ENCODE measurements at places on chromosomes 11 and 22. TPM values are rescaled to one million over a fixed set of nuclear protein-coding genes. Genes with fewer than 3 reads are reported as not detected.

The HEPN1 gene
- total RNA-seq = not detected

The OR8K1 gene
- not detected for total RNA-seq

The RASGRP2 gene
- total RNA-seq = not detected

The NCF4 gene
- not detected for total RNA-seq

The ELP4 gene
- total RNA-seq = 4.3 TPM

The TMEM45B gene
- not detected for total RNA-seq

The PLET1 gene
- total RNA-seq = not detected

The PANX3 gene
- not detected for total RNA-seq

The APOL1 gene
- total RNA-seq = 29.4 TPM

- peak; percentile 60 for DNase-seq
Observed at GRCh38 chr11:111942829-111943228, 5.7 kb downstream of the DIXDC1 start.

DNA sequence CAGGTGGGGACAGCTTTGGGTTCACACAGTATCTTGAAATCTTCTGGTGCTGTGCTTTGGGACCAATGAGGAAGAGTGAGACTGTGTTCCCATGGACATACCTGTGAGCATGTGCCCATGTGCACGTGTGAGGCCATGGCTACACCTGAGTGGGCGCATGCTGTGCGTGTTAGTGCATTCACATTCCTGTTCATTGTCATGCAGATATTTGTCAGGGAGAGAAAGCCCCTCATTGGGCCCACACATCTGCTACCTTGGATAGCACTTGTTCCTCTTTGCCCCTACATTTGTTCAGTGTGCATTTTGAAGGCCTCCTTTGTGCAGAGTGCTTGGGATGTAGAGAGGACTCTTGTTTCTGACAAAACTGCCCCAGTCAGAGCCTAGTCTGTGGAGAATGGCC lies 154.3 kb upstream of the E2F8 start:
- DNase-seq = no peak

DNA sequence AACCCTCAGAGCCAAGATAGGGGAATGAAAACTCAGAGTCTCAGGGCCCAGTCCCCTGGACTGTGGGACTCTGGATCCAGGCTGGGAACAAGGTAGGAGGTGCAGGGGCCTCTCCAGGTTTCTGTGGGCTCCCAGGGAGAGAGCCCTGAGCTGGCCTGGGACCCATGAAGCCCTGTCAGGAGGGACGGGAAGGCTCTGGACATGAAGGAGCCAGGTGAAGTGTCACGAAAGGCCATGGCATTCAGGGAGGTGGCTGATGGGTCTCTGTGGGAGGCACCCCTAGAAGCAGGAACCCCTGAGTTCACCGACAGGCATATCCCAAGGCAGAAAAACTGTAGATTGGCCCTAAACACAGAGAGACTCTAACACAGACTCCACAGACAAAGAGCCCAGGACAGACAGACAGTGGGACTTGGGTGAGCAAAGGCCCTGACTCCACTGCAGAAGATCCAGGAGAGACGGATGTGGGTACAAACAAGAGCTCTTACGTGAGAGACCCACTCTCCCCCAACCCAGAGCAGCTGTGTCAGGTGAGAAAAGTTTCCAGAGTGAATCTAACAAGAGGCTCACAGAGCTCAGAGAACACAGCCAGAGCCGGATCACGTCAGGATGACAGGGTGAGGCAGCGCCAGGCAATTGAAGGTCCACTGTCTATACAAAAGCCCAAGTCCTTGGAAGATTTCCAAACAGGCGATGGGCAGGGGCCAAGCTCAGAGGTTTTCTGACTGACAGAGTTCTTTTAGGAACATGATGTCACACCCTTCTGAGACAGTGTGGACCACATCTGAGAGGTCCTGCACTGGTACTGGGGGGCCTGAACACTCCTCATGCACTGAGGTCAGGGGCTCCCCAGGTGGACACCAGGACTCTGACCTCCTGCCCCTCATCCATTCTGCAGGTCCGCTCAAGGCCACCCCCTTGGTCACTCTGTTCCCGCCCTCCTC lies 27.4 kb downstream of the IGLL5 start:
- DNase-seq = no peak

GRCh38 chr11:116424615-116425261 lies 348.0 kb downstream of the BUD13 start:
- no peak for DNase-seq

DNA sequence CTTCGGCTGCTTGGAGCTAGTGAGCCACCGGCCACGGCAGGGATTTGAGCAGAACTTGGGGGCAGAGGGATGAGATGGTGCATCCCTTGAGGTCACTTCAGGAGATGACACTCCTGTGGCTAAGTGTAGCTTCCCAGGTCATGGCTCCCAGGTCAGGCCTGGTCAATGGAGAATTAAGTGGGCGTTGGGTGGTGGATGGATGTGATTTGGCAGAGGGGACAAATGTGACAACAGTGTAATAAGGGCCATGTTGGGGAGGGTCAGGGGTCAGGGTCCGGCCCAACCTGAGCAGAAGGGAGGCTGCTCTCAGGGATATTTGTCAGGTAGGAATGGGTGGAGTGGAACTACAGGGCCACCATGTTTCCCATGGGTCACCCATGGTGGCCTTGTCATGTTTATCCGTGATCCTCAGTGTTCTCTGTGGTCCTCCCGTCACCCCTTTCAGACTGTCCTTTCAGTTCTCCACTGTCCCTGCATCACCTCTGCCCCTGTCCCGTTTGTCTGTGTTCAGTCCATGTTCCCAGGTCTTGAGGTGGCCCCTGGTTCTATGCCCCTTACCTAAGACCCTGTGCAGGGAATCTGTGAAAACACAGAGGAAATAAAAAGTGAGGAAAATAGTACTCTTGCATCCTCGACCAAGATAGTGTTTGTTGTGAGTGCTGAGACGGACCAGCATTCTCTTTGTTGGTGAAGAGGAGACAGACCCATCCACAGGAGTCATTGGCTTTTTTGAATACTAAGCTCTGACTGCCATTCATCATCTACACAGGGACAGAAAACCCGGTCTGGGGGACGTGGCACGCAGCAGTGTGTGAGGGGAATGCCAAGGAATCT lies 6.1 kb downstream of the SLC25A1 start:
- no peak for DNase-seq

DNA sequence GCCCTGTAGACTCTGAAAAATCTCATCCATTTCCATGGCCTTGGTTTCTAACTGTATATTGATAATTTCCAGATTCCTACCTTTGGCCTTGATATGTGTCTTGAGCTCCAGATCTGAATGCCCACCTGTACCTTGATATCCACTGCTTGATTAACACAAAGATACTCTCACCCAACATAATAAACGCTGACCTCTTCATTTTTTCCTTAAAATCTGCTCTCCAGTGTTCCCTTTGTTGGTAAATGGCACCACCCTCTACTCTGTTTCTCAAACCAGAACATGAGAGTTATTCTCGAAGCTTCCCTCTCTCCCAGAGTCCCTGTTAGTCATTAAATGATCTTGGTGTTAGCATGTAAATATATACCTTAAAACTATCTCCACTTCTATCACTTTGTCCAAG lies 13.4 kb downstream of the TUG1 start:
- DNase-seq = no peak

GRCh38 chr11:117868088-117868487 lies 8.4 kb downstream of the FXYD6 start:
- no peak for DNase-seq

DNA sequence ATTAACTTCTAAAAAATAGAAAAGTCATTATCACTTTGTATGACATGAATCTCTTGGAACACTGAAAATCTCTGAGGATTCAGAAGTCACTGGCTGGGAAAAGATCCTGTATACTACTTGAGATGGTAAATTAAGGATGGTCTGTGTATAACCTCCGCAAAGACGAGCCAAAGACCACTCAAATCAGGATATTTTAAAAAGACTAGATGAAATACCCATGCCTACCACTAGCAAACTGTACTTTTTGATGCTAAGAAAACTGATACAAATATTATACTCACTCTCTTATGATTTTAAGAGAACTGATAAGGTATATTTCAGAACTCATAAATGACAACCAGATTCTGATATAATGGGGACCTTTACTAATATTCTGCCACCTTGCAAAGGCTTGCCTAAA lies 78.6 kb upstream of the APOA1 start:
- DNase-seq = no peak

GRCh38 chr22:30637701-30638114 lies 2.1 kb downstream of the SLC35E4 start:
- peak; percentile 16 for DNase-seq

GRCh38 chr11:15499674-15500073 lies 385.0 kb downstream of the INSC start:
- no peak for DNase-seq

- DNase-seq = no peak
Observed at GRCh38 chr11:134248910-134249480, 4.2 kb downstream of the THYN1 start.

DNA sequence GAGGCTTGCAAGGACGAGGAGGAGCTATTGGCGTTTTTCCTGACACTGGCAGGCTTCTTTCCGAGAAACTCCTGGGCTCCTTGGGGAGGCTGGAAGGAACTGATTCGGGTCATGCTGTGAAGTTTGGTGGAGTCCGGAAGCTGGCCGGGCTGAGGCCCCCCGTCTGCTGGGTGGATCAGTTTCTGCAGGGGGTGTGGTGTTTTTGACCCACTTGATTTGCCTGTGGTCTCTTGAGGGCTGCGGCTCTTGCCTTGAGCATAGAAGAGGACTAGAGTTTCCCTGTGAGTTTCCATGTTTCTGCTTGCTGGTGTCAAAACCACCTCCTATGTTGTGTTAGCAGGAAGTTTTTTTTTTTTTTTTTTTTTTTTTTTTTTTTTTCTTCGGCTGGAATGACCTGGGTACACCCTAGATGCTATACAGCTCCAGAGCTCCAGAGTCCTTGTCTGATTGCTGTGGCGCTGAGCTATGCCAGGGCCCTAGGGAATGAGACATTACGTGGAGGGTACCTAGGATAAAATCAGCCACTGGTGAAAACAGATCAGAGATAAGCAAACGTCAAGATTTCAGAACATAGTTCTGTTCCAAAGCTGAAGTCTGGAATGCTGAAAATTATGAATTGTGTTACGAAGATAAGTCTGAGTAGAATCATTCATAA lies 728 bp downstream of the TBC1D22A start:
- peak; percentile 37 for DNase-seq

GRCh38 chr11:76695771-76696170 lies 25.2 kb upstream of the LRRC32 start:
- DNase-seq = no peak

- no peak for DNase-seq
Observed at GRCh38 chr11:11814614-11815452, 26.9 kb upstream of the USP47 start.

- DNase-seq = peak; percentile 82
Observed at GRCh38 chr11:13335319-13335718, 57.7 kb downstream of the BMAL1 start.

DNA sequence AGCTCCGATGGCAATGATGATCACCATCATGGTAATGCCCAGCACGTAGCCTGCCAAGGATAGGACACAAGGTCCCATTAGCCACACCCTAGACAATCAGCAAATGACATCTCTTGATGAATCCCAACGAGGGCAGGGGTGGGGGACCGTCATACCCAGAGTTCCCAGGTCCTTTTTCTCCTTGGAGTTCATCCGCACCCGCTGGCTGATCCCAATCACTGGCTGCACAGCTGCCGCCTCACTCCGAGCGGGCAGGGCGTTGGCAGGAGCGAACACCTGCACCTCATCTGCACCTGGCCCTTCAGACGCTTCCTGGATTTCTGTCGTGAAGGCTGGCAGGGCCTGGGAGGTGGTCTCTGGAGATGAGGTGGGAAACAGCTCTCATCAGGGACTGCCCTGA lies 2.9 kb downstream of the PIK3IP1 start:
- no peak for DNase-seq

DNA sequence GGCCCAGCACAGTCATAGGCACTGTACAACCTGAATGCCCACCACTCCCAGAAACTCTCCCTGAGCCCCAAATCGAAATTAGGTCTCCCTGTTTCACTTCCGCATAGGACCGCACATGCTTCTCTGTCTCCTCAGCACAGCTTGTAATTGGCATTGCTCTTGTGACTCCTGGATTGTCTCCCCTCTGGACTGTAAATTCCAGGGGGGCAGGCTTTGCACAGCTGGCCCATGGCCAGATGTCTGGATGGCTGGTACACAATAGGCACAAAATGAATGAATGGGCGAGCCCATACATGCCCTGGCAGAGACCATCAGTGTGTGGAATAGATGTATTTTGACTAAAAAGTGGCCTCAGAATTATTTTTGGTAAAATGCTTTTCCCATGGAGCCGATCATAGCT lies 63.3 kb upstream of the PHF21B start:
- DNase-seq = no peak

DNA sequence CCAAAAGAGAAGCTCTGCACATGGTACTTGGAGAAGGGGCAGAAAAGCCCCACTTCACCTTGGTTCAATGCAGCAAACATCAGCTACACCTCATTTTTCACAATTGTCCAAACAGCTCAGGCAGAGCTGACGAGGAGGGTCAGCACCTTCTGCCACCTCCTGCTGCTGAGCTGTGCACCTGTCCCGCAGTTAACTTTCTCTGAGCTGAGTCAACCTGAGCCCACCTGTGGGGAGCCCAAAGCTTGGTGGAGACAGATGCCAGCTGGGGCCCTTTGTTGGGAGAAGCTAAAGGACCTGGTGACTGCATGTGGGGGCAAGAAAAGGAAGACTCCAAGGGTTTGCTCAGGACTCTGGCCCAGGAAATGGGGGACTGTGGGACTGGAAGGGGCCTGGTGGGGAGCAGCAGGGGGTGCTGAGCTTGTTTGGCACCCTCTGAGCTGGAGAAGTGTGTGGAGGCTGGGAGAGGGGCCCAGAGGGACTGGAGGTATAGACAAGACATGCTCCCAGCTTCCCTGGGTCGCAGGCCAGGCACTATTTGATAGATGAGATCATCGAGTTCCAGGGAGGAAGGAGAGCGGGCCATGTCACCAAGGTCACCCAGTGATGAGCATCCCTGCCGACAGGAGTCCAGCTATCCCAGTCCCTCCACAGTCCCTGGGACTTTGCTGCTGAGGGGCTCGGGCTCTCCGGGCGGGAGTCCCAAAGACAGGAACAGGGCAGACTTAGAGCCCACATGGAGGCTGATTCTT lies 53.5 kb downstream of the KCNJ4 start:
- no peak for DNase-seq

DNA sequence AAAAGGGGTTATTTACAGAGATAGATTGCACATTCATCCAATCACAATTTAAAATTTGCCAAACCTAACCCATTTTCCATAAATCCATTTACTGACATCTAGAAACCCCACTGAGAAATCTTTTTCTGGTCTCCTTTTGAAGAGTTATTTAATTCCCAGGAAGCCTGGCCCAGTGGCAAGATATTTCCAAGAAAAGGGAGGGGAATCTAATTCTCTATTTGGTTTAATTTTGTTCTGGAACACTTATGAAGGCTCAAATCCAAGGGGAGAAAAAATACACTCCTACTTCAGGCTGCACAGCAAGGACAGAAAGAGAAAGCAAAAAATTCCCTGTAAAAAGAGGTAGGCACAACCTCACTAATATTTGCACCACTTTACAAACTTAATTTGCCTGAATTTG lies 88.2 kb upstream of the LDLRAD3 start:
- no peak for DNase-seq
